ENCODE measurements at places on chromosomes 12 and 14. TPM values are rescaled to one million over a fixed set of nuclear protein-coding genes. Genes with fewer than 3 reads are reported as not detected.

TAS2R7 gene
- not detected for total RNA-seq

- no peak for DNase-seq
Observed at GRCh38 chr14:99548255-99548654, 55.8 kb downstream of the CCDC85C start.

DNA sequence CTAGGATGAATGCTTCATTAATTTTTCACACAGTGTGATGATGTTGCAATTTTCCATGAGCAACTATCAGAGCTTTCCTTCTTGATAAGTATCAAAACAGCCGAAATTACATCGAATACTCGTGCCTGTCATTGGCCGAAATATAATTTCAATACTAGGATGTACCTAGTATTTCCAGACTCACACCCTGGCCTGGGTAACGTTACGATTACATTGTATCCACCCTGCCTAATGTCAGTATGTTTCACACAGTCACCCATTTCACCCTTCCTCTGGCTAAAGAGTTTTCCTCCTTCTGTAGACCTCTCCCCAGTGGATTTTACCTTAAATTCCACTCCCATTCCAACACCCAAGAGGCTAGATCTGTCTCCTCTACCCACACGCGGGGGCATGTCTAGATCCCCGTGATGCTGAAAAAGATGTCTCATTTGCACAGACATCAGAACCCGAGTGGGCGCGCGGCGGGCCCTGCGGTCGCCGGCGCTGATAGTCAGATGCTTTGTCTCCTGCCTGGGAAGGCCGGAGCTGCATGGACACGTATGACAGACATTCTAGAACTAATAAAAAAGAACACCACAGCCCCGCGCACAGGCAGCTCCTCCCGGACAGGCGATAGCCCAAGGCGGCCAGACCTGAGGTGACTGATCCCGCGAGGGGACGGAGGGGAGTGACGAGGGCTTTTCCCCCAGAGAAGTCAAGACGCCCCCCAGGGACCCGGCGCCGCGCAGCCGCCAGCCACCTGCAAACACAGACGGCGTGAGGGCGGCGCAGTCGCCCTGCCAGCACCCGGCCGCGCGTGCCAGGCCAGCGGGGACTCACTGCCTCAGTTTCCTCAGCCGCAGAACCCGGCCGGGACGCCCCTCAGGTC is 723 bp downstream of the KIF21A start:
- peak; percentile 63 for DNase-seq

RFX4 gene
- not detected for total RNA-seq

DNA sequence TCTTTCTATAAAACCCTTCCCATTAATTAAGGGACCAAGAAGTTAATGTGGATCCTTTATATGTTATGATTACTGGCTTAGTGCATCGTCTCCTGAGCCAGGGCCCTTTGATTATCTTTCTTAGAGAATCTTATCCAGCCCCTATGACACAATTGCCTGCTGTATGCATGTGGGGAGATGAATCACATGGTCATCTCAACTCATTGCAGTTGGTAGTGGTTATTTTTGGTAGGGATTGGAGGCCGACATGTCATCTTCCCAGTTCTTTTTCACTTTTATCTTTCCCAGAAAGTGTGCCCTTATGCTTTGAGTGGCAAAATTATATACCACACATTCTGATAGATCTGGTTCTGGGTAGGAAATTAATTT is 26.0 kb downstream of the ZNF664 start:
- DNase-seq = no peak

IFI27 gene
- total RNA-seq = 229 TPM

- no peak for DNase-seq
Observed at GRCh38 chr12:55874443-55874842, 31.7 kb upstream of the MMP19 start.

GRCh38 chr12:3989218-3989550 is 116.0 kb upstream of the PARP11 start:
- DNase-seq = no peak

P2RX7 gene
- total RNA-seq = 1.9 TPM

DNA sequence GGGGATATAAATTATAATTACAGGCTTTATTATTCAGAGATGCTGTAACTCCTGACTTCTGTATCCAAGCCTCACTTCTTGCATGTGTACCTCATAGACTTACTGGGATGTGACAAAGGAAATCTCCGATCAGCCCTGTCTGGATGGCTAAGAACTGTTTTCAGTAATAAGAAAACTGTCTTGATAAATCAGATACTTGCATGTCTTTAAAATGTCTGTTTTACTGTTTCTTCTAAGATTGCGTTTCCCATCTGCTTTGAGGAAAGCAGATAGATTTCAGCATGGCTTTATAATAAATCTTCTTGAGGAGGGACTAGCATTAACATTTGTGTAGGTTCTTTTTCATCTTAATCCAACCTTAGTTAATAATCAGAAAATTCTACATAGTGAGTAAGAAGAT is 395.9 kb downstream of the EGLN3 start:
- no peak for DNase-seq

- no peak for DNase-seq
Observed at GRCh38 chr14:41607304-41607775, 664 bp downstream of the LRFN5 start.

GRCh38 chr12:28535216-28535615 is 345.0 kb downstream of the CCDC91 start:
- DNase-seq = no peak

DNA sequence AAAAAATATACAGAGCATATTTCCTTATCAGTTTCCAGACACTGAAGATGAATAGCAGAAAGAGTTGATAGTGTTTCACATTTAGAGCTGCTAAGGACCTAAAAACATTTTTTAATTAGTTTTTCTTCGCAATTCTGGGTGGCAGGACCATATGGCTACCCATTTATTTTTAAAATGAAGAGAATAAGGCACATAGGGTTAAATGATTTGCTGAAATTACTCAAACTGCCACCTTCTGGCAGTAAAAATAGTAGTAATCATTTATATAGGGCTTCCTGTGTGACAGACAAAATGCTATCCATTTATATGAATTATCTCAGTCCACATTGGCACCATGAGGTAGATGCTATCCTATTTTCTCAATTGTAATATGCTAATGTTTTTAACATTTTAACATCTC is 108.6 kb upstream of the CCDC196 start:
- DNase-seq = no peak

GRCh38 chr12:50929831-50930230 is 22.5 kb upstream of the HIGD1C start:
- DNase-seq = no peak

GRCh38 chr14:93128725-93129459 is 13.2 kb upstream of the ITPK1 start:
- DNase-seq = no peak

DNA sequence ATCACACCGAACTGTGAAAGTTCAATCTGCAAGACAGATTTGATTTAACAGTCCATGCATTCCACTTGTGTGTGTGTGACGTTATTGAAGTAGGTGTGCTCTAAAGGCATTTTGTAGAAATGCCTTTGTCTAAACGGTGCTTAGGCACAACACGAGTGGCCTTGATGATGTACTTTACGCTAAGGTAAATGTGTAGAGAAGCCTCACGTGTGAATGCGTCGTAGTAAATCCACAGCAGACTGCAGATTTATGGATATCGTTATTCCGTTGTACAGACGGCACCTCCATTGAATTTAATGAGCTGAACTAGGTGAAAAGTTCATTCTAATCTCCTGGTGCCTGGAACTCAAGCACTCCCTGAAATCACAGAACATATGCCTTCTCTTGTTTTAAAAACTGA is 202.8 kb upstream of the STXBP6 start:
- DNase-seq = no peak

DNA sequence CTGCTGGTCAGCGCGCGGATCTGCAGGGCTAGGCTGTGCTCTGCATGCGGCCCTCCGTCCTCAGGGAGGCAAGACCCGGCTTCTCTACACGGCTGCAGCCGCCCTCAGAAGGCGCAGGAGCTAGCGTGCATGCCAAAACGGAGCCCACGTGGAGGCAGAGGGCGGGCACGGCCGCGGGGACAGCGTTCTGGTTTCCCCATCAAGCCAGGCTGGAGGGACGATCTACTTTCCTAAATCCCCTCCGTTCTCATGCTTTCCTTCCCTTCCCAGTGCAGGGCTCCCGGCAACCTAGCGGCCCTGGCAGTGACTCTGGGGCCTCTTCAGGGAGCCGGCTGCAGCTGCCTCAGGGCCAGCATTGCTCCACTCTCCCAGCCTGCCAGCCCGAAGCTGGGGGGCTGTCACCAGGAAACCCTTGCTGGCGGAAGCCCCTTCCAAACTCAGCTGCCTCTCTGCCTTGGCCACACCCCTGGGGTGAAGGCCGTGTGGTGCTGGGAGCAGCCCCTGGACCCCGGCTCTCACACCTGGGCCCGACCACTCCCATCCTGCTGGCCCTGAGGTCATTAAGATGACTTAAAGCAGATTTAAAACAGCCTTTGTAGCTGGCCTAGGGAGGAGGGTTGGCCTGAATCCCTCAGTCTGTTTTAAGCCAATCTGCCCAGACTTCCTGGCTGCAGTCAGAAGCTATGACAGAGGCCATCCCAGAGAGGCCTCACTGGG is 9.2 kb upstream of the GOLGA3 start:
- peak; percentile 70 for DNase-seq

TMEM253 gene
- not detected for total RNA-seq

- DNase-seq = no peak
Observed at GRCh38 chr14:59090572-59090971, 97.9 kb upstream of the DAAM1 start.

DNA sequence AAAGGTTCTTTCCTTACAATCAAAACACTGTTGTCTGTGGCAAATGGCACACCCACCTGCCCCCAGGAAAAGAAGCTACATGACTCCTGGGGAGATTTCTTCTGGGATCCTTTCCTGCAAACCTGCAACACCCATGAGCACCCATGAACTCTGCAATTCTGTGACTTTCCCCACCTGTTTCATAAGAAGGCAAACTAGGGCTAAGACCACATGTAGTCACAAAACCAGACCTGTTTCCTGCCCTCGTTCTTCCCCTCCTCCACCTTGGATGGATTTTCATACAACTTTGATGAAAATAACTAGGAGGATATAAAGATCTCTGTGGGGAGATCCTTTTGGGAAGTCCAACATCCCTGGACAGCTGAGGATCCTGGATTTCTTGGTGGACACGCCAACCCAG is 1084.7 kb downstream of the BCL11B start:
- no peak for DNase-seq

HSP90AA1 gene
- 457 TPM for total RNA-seq

ANKRD9 gene
- 144 TPM for total RNA-seq

DIO2 gene
- 7.3 TPM for total RNA-seq

TMEM229B gene
- total RNA-seq = 1.3 TPM

DNA sequence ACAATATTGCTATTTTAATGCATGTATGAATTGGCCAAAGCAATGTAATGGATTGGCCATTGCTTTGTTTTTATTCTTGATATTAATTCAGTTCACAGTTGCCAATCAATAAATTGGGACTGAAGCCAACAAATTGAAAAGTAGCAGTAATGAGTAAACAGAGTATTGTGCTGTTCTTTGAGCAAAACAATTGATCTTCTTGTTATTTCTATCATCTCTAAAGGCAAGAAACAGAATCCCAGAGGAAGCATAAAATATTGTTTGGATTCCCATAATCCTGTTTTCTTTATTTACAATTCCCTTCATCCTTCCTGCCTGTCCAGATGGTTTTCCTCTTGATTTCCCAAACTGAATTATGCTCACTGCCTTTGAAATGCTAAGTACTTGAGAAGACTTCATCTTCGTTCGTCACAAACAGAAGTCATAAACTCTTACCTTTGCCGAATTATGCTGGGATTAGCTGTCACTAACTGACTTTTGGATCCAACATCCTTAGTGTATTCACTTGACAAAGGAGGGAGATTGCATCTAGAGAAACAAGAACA is 85.9 kb downstream of the ST8SIA1 start:
- DNase-seq = no peak

GRCh38 chr14:75049136-75049535 is 2.1 kb downstream of the MLH3 start:
- no peak for DNase-seq

- no peak for DNase-seq
Observed at GRCh38 chr14:95507701-95508103, 8.7 kb downstream of the SYNE3 start.

GPR135 gene
- 5.0 TPM for total RNA-seq

GRCh38 chr12:57813971-57814772 is 4.4 kb downstream of the AVIL start:
- no peak for DNase-seq

GRCh38 chr12:111154147-111154834 is 214.6 kb downstream of the PHETA1 start:
- DNase-seq = no peak

IAPP gene
- not detected for total RNA-seq

GRCh38 chr14:56224229-56224628 is 106.0 kb downstream of the PELI2 start:
- no peak for DNase-seq

GZMB gene
- total RNA-seq = not detected

PROX2 gene
- total RNA-seq = not detected

- DNase-seq = no peak
Observed at GRCh38 chr14:92888896-92889295, 34.1 kb upstream of the CHGA start.

GRCh38 chr14:56065621-56066290 is 52.5 kb upstream of the PELI2 start:
- DNase-seq = no peak

GRCh38 chr12:32284561-32284960 is 114.8 kb upstream of the FGD4 start:
- no peak for DNase-seq

LRIG3 gene
- total RNA-seq = 7.3 TPM

NDRG2 gene
- 360 TPM for total RNA-seq

DNA sequence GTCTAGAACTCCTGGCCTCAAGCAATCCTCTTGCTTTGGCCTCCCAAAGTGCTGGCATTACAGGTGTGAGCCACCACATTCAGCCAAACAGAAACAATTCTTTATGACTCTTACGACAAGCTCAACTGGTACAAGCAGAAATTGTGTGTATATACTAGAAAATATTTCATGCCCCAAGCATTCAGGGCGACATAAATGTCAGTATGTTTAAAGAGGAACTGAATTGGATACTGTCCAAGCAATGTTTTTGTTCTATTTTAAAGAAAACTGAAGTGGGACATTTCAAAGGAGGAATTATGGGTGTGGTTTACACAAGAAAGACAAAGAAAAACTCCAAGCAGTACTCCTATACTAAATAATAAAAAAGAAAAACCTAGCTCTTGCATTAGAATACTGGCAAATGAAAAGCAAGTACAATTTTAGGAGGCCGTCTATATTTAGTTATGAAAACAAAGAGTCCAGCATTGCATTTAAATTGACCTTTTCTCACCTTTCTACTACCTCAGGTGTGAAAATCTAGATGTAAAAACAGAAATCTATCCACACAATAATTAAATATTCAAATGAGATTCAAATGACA is 48.9 kb downstream of the PPP1R12A start:
- DNase-seq = no peak

PLEKHG3 gene
- total RNA-seq = 28.1 TPM

- DNase-seq = no peak
Observed at GRCh38 chr12:95943330-95943842, at the start of gene AMDHD1. Gene AMDHD1, plus strand, starts transcription at chr12:95943331. Its CDS starts 68 bp downstream, at chr12:95943399.

GRCh38 chr12:86663716-86664115 is 407.5 kb upstream of the MGAT4C start:
- no peak for DNase-seq

- no peak for DNase-seq
Observed at GRCh38 chr14:24607635-24608514, 1.6 kb downstream of the GZMH start.

GRCh38 chr12:1797011-1797901 is 23.1 kb upstream of the LRTM2 start:
- peak; percentile 68 for DNase-seq

- DNase-seq = no peak
Observed at GRCh38 chr14:35986219-35986573, 160.1 kb downstream of the BRMS1L start.

- DNase-seq = no peak
Observed at GRCh38 chr14:78921856-78922255, 751.7 kb downstream of the NRXN3 start.

Data from right atrium auricular region (tissue), 2 donors.